ENCODE measurements at places on chromosomes 6 and 20.

GRCh38 chr6:107965746-107966145 lies 7.7 kb upstream of the SEC63 start:
- no peak for DNase-seq

GRCh38 chr6:158060455-158061360 lies 79.0 kb downstream of the SYNJ2 start:
- DNase-seq = no peak

GRCh38 chr6:121579478-121579877 lies 144.0 kb downstream of the GJA1 start:
- DNase-seq = no peak

GRCh38 chr6:114068771-114069170 lies 97.8 kb upstream of the HDAC2 start:
- DNase-seq = no peak

GRCh38 chr6:135286962-135287538 lies 105.9 kb downstream of the MYB start:
- DNase-seq = no peak

DNA sequence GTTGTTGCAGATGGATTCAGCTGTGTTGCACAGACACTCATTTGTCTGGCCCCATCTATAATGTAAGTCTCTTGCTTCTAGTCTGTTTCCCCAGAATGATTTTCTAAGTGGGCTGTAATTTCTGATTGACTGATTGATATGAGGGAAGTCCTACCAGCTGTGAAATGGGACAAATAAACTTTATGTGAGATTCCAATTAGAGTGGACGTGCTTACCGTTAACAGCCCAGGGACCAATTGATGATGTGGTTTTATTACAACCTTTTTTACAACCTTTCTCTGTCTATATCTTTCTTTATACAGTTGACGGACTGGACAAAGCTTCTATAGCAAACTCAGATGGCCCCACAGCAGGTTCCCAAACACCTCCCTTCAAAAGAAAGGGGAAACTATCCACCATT lies 33.9 kb downstream of the PHACTR2 start:
- DNase-seq = no peak

- DNase-seq = no peak
Observed at GRCh38 chr6:12523726-12524125, 192.8 kb upstream of the PHACTR1 start.

DNA sequence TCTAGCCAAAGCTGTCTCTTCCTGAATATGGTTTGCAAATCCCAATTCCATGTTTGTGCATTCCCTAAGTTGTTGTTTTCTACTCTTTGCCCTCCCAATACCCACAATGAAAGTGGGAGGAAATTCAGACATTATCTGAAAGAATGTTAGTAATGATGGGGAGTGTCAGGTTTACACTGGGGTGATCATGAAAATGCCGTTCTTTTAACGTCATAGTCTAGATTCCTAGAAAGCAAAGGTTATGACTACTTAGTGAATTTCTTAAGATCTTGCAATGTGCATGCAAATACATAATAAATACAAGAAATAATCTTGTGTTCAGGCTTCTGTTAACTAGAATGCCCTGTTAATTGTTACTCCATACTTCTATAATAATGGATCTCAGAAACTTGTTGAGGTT lies 101.0 kb downstream of the LCA5 start:
- no peak for DNase-seq

Measured in stimulated activated CD8-positive, alpha-beta memory T cell treated with anti-CD3 and anti-CD28 coated beads, Interleukin-2, amount 100 ng/mL, for 1 hour (primary cell).